ENCODE measurements at places on chromosomes 1 and 21.

GRCh38 chr1:94962409-94963265 is 35.7 kb upstream of the CNN3 start:
- no peak for DNase-seq

DNA sequence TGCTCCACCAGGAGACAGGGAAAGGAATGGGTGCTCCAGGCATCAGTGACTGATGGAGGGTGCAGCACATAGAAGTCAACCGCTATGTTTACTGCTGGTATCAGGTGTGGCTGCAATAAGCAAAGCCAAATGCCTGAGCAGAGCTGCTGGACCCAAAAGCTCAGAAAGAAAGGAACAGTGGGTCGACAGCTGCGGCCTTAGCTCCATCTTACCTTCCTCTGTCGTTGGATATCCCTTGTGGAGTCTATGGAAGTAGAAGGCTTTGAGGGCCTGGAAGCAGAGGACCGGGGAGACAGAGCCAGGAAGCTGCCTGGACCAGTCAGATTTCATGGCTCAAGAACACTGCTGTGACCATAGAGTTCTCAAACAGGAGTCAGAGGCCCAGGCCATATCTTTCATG is 45.3 kb downstream of the RIMS3 start:
- no peak for DNase-seq

DNA sequence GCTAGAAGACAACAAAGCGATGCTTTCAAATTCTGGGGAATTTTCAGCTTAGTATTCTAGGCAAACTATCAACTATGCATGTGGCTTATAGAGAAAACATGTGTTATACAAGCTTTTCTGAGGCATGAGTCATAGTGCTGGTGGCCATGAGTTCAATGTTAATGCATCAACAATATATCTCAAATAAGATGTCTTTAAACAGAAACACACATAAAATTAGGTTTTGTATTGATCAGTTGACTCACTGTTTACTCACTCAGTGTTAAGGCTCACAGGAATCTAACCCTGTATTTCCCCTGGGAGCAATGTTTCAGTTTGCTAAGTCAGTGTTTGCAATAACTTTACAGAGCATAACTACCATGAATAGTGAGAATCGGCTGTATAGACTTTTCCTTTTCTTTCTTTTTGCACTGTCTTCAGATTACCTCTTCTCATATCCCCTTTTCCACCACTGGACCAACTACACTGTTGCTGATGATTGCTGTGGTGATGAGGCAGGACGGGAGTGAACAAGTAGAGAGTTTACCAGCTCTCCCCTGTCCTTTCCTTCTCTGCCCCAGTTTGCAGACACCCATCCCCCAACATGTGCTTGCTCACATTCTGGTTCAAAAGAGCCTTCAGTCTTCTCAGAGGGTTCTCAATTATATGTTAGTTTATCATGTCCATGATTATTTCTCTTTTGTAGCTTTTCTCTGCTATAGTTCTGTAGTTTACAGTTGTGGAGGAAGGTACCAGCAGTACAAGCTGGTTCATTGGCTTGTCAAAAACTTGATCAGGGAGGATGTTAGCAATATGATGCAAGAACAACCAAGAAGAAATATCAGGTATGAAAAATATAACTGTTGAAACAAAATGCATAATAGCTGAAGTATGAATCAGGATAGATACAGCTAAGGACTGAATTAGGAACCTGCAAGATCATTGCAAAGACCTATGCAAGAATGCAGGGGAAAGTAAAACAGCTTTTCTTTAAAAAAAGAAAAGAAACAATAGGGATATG is 23.9 kb downstream of the CD2 start:
- no peak for DNase-seq

DNA sequence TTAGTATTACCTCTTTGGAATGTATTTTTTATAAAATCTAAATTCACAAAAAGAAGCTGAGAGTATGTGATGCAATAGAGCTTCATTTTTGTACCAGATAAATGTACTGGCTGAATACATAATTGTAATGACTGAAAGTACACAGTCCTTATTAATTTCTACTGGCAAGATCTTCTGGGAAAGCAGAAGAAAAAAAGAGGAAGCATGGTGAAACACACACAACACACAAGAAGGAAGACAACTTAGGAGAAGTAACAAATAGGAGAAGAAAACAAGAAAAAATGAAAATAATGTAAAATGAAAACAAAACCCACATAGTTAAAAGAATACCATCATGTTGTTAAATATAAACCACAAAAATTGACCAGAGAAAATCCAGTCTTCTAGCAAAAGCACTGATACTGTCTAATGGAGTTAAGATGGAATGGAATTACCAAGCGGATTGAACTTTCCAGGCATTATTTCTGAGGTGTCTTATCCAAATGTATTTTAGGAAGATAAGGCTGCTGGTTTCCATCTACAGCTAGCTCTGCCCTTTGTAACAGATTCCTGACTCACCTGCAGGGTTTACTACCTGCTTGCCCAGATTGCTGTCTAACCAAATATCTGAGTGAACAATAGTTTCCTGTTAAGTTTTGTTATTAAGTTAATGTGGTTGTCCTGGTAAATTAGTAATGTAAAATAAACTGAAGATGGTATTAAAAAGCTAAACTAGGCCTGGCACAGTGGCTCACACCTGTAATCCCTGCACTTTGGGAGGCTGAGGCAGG is 4.5 kb upstream of the COP1 start:
- no peak for DNase-seq

DNA sequence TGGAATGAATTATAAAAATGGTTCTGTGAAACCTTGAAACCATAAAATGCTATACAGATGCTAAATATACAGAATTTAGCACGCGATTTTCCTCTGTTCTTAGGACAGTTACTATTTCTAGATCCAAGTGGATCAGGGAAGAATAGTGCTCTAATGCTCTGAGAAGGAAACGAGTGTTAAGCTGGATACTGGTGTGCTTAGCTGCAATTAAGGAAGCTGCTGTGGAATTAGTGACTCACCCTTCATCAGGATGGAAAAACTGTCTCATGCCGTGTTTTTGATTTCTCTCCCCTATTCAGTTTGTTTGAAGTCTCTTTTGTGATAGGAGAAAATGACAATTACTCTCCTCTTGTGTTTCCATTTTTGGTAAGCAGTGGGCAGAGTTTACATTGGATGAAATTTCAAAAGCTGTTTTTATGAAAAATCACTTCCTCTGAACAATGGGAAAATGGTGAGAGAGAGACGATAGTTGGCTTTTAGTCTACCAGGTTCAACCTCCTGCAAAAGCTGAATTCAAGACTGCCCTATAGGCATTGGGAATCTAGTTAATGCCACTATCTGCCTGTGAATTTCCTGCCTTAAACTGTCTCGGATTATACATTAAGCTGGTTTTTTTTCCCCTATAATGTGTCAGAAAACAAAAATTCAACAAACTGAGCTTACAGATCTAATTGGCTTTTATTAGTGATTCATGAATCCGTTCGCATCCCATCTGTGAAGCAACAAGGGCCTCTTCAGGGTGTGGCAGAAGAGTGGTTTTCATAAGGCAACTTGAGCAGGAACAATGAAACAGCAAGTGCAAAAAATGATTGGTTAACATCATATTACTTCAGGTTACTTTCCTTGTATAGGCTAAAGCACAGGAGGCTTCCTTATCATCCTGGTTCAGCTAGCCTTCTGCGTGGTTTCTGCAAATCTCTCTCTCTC is 179.8 kb downstream of the ST6GALNAC3 start:
- DNase-seq = no peak

- DNase-seq = no peak
Measured at GRCh38 chr1:159756397-159756796, 24.4 kb upstream of the DUSP23 start.

GRCh38 chr1:112505878-112506277 is 2.9 kb upstream of the WNT2B start:
- no peak for DNase-seq

DNA sequence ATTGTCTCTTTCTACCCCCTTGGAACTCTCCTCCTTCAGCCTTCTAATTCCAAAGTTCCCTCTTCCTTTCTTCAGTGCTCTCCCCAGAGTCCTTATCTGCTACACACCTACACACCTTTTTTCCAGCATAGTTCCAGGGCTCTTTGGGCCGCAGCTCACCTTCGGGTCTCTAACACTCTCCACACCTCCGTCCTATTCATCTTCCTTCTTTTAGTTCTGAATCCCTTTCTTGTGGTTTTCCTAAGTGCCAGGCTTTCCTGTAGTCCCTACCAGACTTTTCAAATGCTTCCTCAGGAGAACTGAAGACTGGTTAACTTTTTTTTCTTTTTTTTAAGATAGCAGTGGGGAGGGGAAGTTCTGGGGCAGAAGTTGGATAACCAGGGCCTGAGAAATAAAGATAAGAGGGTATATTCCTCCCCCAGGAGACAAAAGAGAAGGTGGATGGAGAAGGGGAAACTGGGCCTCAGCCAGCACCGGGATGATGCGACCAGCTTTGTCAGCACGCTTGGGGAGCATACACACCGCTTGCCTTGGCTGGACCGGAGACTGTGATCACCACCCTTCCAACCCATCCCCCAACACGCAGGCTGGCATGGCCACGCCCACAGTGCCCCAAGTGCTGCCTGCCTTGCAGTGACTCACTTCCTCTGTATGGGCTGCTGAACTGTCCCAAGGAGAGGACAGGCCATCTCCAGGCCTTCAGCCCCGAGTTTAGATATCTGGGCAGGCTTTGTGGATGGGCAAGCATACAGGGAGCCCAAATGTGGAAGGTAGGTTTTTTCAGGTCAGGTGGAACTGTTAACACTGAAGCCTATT is 2.5 kb upstream of the CERS2 start:
- DNase-seq = no peak

- DNase-seq = no peak
Measured at GRCh38 chr1:201933840-201934430, 12.4 kb downstream of the LMOD1 start.

DNA sequence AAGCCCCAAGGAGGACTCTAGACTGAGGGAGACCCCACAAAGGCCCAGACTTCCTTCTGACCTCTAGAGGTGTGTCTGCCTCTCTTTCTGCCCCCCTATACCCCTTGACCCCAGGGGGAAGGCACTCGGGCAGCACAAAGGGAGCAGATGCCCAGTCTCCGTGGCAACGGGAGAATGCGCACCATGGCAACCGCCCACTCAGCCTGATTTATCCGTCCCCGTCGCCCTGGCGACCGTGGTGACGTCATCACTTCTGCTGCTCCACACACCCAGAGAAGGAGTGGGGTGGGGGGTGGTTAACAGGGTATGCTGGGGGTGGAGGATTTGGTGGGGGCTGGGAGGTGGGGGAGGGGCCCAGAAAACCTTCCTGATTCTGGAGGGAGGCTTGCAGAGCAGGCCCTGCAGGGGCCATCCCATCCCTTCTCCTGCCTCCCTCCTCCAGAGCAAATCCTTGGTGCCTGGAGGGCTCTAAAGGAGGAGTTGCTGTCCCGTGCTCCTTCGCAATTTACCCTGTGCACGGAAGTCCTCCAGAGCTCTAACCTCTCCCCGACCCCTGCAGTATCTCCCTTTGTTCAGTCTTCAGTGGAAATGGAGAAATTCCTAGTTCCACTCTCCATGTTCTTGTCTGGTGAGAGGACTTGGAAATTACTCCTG is 6.3 kb downstream of the CELF3 start:
- no peak for DNase-seq

DNA sequence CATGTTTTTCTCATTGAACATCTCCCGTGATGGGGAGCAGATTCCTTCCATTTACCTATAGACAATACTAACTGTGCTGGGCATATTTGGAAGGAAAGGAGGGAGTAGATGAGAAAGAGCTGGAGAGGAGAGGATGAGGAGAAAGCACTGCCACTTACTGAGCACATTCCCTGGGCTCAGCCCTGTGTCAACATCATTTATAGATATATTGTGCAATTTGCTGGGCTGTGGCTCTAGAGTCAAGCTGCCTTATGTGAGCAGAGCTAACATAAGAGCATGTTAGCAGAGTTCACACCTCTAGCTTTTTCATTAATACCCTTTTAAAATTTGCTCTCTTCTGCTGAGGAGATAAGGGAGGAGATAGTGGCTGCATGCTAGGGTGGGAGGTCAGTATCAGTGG is 22.3 kb upstream of the CD53 start:
- DNase-seq = no peak

DNA sequence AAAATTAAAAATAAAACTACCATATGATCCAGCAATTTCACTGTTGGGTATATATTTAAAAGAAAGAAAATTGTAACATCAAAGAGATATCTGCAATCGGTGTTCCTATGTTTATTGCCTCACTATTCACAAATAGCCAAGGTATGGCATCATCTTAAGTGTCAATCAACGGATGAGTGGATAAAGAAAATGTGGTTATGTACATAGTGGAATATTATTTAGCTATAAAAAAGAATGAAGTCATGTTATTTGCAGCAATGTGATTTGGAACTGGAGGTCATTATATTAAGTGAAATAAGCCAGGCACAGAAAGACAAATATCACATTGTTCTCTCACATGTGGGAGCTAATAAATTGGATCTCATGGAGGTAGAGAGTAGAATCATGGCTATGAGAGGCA is 76.3 kb downstream of the RD3 start:
- no peak for DNase-seq

DNA sequence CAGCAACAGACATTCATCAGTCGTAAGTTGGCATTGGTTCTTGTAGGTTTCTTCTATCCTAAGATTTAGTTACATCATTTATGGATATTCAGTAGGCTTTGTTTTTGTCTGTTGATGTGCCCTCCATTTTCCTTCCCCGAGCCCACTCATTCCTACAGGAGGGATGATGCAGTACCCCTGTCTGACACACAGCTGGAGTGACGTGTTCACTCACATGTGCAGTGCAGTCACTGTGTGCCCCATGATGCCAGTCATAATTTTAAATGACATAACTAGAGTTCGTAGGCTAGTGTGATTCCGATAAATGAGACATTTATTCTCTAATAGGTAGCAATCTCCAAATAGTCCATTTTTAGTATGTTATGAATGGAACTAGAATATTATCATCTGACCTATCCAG is 438.4 kb downstream of the DSCAM start:
- DNase-seq = no peak

DNA sequence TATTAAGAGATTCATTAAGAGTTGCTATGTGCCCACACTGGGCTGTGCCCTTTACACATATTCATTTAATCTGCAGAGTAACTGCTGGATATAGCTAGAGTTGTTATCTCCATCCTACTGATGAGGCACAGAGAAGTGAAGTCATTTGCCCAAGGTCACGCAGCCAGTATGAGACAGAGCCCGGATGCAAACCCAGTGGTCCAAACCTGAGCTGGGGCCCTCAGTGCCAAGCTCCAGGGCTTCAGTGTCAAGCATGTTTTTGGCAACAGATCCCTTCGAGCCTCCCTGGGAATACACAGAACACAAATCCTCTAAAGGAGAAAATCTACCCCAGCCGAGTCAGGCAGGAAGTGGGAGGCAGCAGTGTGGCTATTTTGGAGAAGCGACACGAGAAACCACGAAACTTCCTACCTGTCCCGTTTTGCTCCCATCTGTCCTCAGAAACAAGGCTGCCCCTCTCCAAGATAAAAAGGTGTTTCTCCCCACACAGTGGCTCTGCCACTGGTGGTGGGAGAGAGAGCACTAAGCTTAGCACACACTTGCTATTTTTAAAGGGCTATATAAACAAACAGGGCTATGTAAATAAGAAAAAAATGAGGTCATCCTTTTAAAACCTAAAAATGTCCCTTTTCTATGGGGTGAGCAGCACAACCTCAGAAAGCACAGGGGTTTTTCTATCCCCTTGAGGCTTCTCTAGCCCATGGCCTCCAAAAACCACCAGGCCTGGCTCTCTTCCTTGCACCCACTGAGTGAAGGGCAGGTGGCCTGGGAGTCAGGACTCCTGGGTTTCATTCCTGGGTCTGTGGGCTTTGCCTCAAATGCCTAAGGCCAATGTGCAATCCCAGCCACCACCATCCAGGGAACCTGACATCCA is 138.6 kb upstream of the EDN2 start:
- no peak for DNase-seq

- DNase-seq = no peak
Measured at GRCh38 chr1:37691497-37692077, 729 bp upstream of the CDCA8 start.

Data from left forelimb (tissue), 1 donor.